HCT116 (cell line): ENCODE measurements at places on chromosomes 6 and 20. TPM values are rescaled to one million over a fixed set of nuclear protein-coding genes. Genes with fewer than 3 reads are reported as not detected.

- no peak overlapping the region for H3K4me3 ChIP-seq
- peak; percentile 16 for DNase-seq
- H3K36me3 ChIP-seq: no peaks in the 10 kb centered on the region
- peaks cover under 1% of the 10 kb centered on the region; the same call in 1 of the 2 replicates for H3K4me1 ChIP-seq
- no peaks in the 10 kb centered on the region for H3K27me3 ChIP-seq
These were observed 112.1 kb downstream of the ASXL1 start for GRCh38 chr20:32470025-32470861.

Gene PLCB1
- total RNA-seq: 15.8 TPM

GRCh38 chr20:63230800-63231268 lies 4.9 kb upstream of the BIRC7 start:
- no peak overlapping the region; the same call in 1 of the 2 replicates for H3K27ac ChIP-seq
- H3K27me3 ChIP-seq: no peaks in the 10 kb centered on the region
- H3K36me3 ChIP-seq: no peaks in the 10 kb centered on the region
- H3K4me3 ChIP-seq: no peak overlapping the region

DNA sequence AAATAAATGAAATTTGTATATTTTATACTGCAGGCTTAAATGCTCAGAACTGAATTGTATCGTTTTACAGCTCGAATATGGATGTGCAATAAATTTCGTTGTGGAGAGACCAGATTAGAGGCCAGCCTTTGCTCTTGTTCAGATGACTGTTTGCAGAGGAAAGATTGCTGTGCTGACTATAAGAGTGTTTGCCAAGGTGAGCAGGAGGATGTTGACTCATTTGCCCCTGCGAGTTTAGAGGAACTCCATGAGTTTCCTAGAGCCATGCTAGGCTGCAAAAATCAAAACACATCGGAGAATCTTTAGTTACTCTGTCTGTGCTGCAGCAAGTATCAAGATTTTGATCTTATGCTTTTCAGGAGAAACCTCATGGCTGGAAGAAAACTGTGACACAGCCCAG lies 15.4 kb downstream of the ENPP3 start:
- H3K27me3 ChIP-seq: no peaks in the 10 kb centered on the region
- H3K4me3 ChIP-seq: no peak overlapping the region
- DNase-seq: no peak
- H3K27ac ChIP-seq: no peak overlapping the region
- no peaks in the 10 kb centered on the region for H3K4me1 ChIP-seq
- no peaks in the 10 kb centered on the region for H3K36me3 ChIP-seq

Gene ERMARD
- total RNA-seq: 24.7 TPM

GRCh38 chr6:144159223-144159622 lies 8.9 kb downstream of the STX11 start:
- no peaks in the 10 kb centered on the region for H3K36me3 ChIP-seq
- no peak for DNase-seq
- H3K4me1 ChIP-seq: 0 out of 2 replicates have a peak, but pooled peaks cover 2% of the 10 kb centered on the region
- H3K4me3 ChIP-seq: no peak overlapping the region
- no peaks in the 10 kb centered on the region for H3K27me3 ChIP-seq

DNA sequence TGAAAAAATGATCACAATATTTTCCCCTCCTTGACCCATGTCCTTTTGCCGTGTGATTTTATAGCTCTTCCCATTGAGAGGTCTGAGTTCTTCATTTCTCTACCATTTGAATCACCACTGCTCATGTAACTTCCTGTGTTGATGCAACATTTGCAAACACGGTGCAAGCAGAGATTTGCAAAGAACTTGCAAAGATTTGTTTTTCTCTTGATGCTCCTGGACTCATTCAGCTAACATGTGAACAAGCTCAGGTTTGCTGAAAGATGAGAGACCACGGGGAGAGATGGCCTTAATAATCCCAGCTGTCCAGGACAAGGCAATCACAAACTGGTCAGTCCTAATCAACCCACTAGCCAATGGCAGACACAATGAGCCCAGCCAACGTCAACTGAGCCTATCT lies 8.6 kb downstream of the VNN2 start:
- H3K27ac ChIP-seq: no peak overlapping the region
- no peaks in the 10 kb centered on the region for H3K36me3 ChIP-seq
- no peak for DNase-seq
- H3K4me3 ChIP-seq: no peak overlapping the region
- H3K4me1 ChIP-seq: no peaks in the 10 kb centered on the region

DNA sequence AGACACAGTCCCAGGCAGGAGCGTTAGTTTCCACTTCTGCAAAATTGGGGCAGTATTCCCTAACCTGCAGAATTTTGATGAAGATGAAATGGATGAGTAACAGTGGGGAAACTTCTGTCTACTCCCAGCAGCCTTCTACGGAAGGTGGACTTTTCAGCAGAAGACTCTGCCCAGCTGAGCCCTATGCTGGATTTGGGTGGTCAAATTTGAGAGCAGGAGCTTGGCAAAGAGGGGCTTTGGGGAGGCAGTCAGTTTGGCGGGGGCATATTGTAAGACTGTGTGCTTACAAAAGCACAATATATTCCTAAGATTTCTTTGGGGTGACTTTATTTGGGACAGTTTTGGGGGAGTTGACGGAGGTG lies 5.4 kb upstream of the SDCBP2 start:
- 0 out of 2 replicates have a peak, but pooled peaks cover 3% of the 10 kb centered on the region for H3K36me3 ChIP-seq
- no peak overlapping the region for H3K27ac ChIP-seq
- H3K4me3 ChIP-seq: no peak overlapping the region
- H3K4me1 ChIP-seq: peaks cover 7% of the 10 kb centered on the region

- no peaks in the 10 kb centered on the region for H3K36me3 ChIP-seq
- H3K27me3 ChIP-seq: peaks cover 14% of the 10 kb centered on the region
- H3K4me3 ChIP-seq: no peak overlapping the region
- H3K27ac ChIP-seq: no peak overlapping the region
These were observed 97.7 kb upstream of the KCNQ5 start for GRCh38 chr6:72524011-72524645.

DNA sequence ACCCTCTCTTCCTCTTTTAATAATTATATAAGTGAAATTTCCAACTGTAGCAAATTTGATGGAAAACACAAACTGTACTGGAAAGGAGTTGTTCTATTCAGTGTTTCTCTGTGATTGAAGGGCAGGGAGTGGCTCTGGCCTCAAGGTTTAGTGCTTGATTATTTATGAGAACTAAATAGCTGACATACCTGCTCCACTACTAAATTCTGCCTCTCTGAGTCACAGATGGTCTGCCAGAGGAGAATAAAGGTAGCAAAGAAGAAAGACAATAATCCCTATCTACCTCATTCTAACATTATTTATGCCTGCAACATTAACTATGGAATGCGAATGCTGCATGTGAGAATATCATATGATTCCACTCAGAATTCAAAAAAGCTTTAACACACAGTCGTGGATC lies 9.3 kb downstream of the BMP5 start:
- no peak for DNase-seq
- H3K36me3 ChIP-seq: no peaks in the 10 kb centered on the region
- peaks cover 81% of the 10 kb centered on the region for H3K27me3 ChIP-seq

DNA sequence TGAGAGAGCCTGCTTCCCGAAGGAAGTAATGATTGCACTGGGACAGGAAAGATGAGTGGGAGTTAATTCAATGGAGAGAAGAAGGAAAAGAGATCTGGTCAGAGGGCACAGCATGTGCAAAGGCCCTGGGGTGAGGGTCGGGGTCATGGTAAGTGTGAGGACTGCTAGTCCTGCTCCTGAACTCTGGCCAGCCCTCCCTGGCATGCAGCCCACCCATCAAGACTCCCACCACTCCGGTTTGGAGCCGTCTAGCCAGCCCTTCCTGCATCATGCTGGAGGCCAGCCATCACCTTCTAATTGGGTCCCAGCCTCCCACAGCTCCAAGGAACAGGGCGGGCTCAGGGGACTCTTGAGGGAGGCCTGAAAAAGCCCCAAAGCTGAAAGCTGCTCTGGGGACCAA lies 42.1 kb downstream of the SRSF3 start:
- no peak for DNase-seq
- no peaks in the 10 kb centered on the region for H3K36me3 ChIP-seq
- peaks cover 4% of the 10 kb centered on the region; the same call in 1 of the 2 replicates for H3K4me1 ChIP-seq
- no peaks in the 10 kb centered on the region for H3K27me3 ChIP-seq

Gene GINS1
- total RNA-seq: 30.4 TPM

DNA sequence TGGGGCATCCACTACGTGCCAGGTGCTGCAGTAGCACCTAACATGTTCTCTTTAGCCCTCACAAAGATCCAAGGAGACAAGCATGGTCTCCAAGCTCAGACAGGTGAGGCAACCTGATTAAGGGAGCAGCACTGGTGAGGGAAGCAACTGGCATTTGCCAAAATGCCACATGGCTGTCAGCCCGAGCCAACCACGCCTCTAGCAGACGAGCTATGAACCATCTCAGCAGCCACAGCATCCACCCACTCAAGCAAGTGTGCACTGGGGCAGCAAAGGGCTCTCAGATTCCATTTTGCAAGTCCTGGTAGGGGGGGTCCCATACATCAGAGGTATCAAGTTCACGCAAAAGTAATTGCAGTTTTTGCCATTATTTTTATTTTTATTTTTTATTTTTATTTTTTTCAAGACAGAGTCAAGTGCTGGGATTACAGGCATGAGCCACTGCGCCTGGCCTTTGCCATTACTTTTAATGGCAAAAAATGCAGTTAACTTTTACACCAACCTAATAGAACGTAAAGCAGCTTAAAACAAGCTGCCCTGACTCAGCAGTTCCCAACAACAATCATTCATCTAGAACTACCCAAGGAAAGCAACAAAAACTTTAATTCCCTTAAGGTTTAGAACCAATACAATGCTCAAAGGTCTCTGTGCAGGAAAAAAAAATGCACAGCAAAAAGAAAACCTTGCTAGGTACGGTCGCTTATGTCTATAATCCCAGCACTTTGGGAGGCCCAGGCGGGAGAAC lies 36.3 kb upstream of the SPDEF start:
- H3K4me1 ChIP-seq: no peaks in the 10 kb centered on the region
- no peak overlapping the region for H3K27ac ChIP-seq
- H3K36me3 ChIP-seq: no peaks in the 10 kb centered on the region
- no peaks in the 10 kb centered on the region for H3K27me3 ChIP-seq

Gene TBX18
- 14.4 TPM for total RNA-seq

DNA sequence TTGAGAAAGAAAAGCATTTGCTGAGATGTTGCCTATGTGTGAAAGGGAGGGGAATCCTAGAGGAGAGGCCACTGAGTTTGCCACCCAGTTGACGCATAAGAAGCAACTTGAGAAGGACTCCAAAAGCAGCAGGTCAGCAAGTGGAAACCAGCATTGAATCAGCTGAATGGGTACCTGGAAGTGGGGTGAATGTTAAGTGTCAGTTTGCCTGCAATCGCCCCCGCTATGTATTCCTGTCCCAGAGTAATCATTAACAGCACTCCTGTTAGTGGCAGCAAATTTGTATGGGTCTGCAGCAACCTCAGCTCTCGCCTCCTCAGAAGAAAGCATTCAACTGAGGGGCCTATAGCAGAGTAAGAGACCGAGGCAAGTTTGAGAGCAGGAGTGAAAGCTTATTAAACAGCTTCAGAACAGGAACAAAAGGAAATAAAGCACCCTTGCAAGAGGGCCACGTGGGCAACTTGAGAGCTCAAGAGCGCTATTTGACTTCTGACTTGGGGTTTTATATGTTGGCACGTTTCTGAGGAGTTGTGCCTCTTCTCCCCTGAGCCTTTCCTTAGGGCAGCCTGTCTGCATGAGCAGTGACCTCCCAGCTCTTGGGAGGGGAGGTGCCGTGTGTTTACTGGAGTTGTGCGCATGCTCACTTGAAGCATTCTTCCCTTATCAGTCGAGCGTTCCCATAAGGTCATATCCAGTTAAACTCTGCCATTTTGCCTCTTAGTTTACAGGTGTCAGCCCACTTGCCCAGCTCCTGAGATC lies 122.6 kb upstream of the PHACTR1 start:
- no peak overlapping the region for H3K4me3 ChIP-seq
- H3K4me1 ChIP-seq: peaks cover 10% of the 10 kb centered on the region
- no peak overlapping the region for H3K27ac ChIP-seq

- no peak for DNase-seq
- no peak overlapping the region for H3K4me3 ChIP-seq
- H3K27me3 ChIP-seq: no peaks in the 10 kb centered on the region
- H3K36me3 ChIP-seq: no peaks in the 10 kb centered on the region
- no peak overlapping the region for H3K27ac ChIP-seq
These were observed 187.1 kb downstream of the MYLK4 start for GRCh38 chr6:2563635-2564034.

GRCh38 chr6:21420146-21420878 lies 173.2 kb upstream of the SOX4 start:
- no peaks in the 10 kb centered on the region for H3K36me3 ChIP-seq
- no peaks in the 10 kb centered on the region for H3K27me3 ChIP-seq
- no peak for DNase-seq
- H3K4me1 ChIP-seq: no peaks in the 10 kb centered on the region
- H3K27ac ChIP-seq: no peak overlapping the region
- no peak overlapping the region for H3K4me3 ChIP-seq

- no peak overlapping the region for H3K4me3 ChIP-seq
- no peaks in the 10 kb centered on the region for H3K36me3 ChIP-seq
- H3K27me3 ChIP-seq: no peaks in the 10 kb centered on the region
- no peak for DNase-seq
These were observed 4.7 kb upstream of the MYLK4 start for GRCh38 chr6:2755456-2755855.

DNA sequence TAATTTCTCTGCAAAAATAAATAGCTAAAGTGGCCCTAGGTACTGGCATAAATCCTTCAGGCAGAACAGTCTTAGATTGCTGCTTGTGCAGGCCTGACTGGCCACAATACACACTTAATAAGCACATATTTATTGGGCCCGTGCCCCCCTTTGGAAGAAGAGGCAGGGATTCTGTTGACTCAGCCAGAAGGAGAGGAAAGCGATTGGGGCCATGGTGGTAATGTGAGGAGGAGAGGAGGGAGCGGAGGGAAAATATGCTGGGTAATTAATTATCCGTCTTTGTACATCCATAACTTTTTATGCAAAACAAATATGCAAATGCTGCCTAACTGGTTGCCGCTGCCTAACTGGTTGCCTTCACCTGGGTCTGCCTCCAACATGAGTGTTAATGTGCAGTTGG lies 36.2 kb downstream of the CD40 start:
- no peak overlapping the region for H3K4me3 ChIP-seq
- H3K27ac ChIP-seq: no peak overlapping the region
- no peaks in the 10 kb centered on the region for H3K4me1 ChIP-seq
- H3K36me3 ChIP-seq: no peaks in the 10 kb centered on the region

DNA sequence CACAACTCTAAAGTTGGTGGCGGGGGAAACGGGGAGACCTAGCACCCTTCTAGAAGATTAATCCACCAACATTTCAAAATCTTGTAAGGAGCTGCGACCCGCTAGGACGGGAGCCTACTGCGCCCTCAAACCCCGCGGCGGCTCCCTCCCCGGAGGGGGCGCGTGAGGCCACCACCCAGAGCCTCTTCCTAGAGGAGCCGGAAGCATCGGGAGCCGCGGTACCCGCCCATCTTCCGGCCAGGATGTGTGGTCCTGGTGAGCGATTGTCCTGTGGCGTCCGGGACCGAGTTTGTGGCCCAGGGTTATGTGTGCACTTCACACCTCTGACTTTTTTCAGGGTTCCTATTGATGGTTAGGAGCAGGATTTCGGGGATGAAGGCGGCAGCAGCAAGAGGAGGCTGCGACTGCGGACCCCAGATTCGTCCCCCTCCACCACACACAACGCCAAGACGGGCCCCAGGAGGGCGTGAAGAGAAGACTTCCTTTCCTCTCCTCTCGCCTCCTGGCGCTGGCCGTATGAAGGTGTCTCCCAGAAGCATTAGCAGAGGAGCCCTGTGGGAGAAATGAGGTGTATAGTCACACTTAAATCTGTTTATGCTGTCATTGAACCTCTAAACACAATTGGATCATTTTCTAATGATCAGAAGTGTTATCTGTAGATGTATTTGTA lies 10.7 kb downstream of the ZNF165 start:
- H3K4me1 ChIP-seq: no peaks in the 10 kb centered on the region
- no peak overlapping the region for H3K27ac ChIP-seq
- H3K4me3 ChIP-seq: no peak overlapping the region
- H3K27me3 ChIP-seq: no peaks in the 10 kb centered on the region
- no peak for DNase-seq

GRCh38 chr20:48324744-48325143 lies 503.1 kb downstream of the PREX1 start:
- no peak overlapping the region for H3K27ac ChIP-seq
- H3K4me1 ChIP-seq: no peaks in the 10 kb centered on the region
- DNase-seq: no peak

Gene RMND1
- 28.0 TPM for total RNA-seq

Gene DSN1
- total RNA-seq: 27.9 TPM
